HCT116 (cell line): ENCODE measurements at places on chromosomes 1 and 21. TPM values are rescaled to one million over a fixed set of nuclear protein-coding genes. Genes with fewer than 3 reads are reported as not detected.

Gene KIFAP3
- 10.8 TPM for total RNA-seq

Gene SPATA21
- not detected for total RNA-seq

DNA sequence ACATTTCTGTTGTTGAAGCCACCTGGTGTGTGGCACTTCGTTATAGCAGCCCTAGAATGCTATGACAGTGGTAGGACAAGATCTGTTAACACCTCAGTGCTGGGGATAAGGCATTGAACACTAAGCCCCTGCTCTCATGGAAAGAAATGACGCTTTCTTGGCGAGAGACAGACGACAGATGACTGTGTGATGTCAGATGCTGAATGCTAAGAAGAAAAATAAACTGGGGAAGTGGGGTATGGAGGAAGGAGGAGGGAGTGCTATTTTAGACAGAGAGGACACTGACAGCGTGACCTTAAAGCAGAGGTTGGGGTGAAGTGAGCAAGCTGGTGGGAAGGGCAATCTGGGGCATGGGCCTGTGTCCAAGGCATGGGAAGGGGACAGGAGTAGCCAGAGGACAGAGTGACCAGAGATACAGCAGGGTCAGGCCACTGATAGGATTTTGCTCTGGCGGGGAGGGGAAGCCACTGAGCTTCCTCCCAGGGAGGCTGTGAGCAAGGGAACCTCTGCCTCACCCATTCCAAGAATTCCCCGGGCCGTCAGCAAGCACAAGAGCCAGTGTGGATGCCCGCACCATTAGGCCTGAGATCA, 15.2 kb downstream of the DOP1B start:
- no peak overlapping the region for H3K4me3 ChIP-seq
- H3K36me3 ChIP-seq = no peaks in the 10 kb centered on the region
- no peak for DNase-seq

DNA sequence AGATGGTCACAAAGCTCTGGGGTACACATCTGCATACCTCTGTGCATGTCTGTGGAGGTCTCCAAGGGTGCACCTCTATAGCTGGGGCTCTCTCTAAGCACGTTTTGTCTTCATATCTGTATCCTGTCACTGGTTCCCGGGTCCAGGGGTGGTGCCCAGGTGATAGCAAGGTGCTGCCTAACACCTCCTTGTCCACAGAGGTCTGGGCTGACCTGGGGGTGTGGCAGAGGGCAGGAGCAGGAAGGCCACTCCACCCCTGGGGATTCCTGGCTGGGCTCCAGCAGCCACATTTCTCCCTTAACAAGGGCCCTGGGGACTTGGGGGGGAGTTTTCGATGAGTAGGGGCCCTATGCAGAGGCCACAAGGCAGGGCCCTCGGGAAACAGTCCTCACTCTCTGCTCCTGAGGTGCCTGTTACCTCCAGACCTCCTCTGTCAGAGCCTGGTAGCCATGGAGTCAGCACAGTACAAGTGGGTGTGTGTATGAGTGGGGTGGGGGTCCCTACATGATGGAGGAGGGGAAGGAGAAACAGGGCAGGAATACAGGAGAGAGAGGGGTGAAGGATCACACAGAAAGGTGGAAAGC, 7.0 kb upstream of the CDCP2 start:
- H3K36me3 ChIP-seq = no peaks in the 10 kb centered on the region
- no peaks in the 10 kb centered on the region for H3K27me3 ChIP-seq
- H3K4me3 ChIP-seq = no peak overlapping the region
- peaks cover 22% of the 10 kb centered on the region for H3K4me1 ChIP-seq
- H3K27ac ChIP-seq = no peak overlapping the region
- no peak for DNase-seq

- DNase-seq = no peak
- H3K27me3 ChIP-seq = no peaks in the 10 kb centered on the region
- no peak overlapping the region for H3K4me3 ChIP-seq
- H3K4me1 ChIP-seq = no peaks in the 10 kb centered on the region
- H3K36me3 ChIP-seq = no peaks in the 10 kb centered on the region
Measured at GRCh38 chr1:67611846-67612245, 73.2 kb upstream of the GADD45A start.

DNA sequence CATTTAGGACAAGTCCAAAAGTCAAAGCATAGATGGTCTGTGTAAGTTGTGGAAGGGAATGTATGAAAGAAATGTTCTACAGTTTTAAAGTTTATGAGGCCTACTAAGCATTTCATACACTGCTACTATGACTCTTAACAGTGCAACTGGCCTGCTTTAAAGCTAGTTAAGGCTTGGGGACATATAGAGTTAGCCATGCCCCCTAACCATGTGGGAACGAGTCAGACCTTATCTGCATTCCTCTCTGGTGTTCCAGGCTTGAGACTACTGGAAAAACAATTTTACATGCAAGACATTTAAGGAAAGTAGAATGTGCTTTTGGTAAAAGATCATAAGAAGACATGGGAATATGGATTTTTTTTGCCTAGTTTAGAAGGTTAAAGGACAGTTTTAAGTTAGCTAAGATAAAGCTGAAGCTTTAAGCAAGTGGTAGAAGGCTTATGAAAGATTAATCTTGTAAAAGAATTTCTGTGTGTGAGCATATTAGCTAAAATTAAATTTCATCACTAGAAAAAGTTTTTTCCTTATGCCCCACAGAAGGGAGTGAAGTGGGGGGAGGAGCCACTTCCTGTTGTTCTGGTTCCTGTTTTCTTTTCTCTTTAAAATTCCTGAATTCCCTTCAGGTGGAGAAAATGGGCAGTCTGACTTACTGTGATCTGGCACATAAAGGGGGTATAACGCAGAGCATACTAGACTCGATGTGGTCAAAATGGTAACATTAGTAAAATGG, 8.9 kb upstream of the CD48 start:
- H3K4me3 ChIP-seq = no peak overlapping the region
- H3K36me3 ChIP-seq = no peaks in the 10 kb centered on the region
- no peak for DNase-seq
- no peaks in the 10 kb centered on the region for H3K27me3 ChIP-seq
- no peaks in the 10 kb centered on the region for H3K4me1 ChIP-seq

DNA sequence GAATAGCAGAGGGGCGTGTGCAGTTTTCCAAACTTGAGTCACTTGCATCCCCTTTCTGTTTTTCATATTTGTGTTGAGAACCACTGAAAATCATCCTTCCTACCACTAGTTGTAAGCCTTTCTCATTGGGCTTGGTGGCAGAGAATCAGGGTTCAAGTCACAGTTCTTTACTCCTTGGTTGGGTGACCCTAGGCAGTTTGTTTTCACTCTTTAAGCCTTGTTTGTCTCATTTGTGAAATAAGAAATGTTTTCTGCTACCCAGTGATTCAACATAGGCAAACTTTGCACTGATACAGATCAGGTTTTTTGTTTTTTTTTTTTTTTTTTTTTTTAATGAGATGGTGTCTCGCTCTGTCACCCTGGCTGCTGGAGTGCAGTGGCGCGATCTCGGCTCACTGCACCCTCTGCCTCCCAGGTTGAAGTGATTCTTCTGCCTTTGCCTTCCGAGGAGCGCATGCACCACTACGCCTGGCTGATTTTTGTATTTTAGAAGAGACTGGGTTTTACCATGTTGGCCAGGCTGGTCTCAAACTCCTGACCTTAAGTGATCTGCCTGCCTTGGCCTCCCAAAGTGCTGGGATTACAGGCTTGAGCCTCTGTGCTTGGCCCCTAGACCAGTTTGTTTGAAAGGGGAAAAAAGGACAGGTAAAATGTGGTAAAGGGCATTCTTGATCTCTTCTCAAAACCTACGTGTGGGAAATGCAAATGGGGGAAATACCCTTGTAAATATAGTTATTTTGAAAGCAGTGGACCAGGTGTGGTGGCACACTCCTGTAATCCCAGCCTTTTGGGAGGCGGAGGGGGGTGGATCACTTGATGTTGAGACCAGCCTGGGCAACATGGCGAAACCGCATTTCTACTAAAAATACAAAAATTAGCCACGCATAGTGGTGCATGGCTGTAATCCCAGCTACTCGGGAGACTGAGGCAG, 3.2 kb downstream of the CLIC4 start:
- peaks cover 26% of the 10 kb centered on the region for H3K4me1 ChIP-seq
- H3K27ac ChIP-seq = no peak overlapping the region
- no peaks in the 10 kb centered on the region for H3K36me3 ChIP-seq
- H3K27me3 ChIP-seq = no peaks in the 10 kb centered on the region

DNA sequence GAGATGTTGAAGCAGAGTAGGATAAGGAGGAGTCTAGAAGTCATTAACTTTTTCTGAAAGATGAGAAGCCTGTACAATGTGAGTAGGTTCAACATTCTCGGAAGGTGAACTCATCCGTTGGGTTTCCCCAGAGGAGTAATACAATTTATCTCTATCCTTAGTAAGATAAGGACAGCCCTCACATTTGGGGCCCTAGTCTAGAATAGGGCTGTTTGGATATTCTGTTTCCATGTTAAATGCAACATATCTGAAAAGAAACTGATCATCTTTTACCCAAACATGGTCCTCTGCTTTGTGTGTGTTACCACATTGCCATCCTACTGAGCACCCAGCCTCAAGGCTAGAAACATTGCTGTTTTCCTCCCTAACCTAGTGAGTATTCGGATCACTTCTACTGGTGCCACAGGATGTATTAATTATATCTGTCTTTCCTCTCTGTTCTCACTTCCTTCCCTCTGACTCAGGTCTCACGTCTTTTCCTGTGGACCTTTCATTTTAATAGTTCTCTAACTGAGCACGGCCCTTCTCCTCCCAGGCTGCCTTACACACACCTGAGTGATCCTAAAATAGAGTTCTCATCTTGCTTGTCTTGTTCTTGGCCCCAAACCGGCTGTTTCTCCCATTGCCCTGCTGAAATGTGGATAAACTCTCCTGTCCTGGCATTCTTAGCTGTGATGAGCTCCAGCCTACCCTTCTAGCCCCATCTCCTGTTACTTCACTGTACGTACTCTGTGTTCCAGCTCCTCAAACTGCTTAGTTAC, 91.7 kb downstream of the CDC14A start:
- DNase-seq = no peak
- H3K36me3 ChIP-seq = no peaks in the 10 kb centered on the region
- no peaks in the 10 kb centered on the region for H3K27me3 ChIP-seq
- no peak overlapping the region for H3K27ac ChIP-seq
- no peak overlapping the region for H3K4me3 ChIP-seq
